ENCODE measurements at places on chromosomes 12 and 14.

DNA sequence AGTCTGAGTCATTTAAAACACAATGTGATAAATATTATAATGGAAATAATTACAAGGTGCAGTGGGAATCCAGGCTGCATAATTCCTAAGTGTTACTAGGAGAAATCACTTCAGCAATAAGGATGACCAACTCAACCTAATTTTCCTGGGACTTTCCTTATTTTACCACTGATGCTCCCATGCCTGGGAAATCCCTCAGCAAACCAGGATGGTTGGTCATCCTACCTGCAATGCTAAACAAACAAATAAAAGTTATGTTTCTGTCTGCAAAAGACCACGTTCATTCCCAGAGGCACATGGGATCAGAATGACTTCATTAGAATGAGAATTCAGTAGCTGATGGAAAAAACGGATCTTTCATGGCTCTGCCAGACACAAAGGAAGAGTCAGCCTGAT lies 130.8 kb upstream of the RAP1B start:
- DNase-seq = no peak

GRCh38 chr12:53425515-53426150 lies 2.0 kb downstream of the AMHR2 start:
- DNase-seq = no peak

DNA sequence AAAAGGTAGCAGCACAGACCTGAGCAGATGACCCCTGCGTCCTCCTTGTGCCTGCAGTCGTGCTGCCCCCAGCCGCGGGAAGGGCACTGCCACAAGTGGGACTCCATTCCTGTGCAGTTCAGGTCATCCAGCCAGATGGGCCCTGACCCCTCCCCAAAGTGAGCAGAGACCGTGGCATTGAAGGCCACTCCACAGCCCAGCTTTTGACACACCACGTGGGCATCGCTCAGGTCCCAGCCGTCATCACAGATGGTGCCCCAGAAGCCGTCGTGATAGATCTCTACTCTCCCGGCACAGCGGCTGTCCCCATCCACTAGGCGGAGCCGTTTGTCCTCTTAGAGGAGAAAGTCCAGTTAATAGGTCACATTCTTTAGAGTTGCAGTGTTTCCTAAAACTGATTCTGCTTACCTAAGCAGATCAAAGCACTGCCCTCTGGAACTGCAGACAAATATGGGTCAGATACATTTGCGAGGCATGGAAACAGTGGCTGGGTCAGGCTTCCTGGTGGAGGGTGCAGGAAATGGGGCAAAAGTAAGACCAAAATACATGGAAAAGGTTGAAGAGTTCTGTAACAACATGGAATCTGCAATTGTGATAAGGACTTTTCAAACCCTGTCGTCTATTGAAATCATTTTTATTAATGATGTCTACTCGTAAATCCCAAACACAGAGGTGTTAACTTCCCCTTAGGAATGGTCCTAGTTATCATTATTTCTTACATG lies 69.4 kb downstream of the CD163L1 start:
- no peak for DNase-seq

DNA sequence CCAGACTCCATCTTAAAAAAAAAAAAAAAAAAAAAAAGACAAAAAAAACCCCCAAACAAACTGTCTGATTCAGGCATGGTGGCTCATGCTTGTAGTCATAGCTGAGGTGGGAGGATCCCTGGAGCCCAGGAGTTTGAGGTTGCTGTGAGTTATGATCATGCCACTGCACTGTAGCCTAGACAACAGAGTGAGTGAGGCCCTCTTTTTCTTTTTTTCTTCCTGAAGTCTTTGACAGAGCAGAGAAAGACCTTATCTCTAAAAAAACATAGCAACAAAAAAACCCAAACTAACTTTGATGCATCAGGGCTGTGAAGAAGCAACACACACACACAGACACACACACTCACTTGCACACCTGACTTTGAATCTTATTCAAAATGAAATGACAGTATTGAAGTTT lies 7.7 kb upstream of the AMN1 start:
- DNase-seq = peak; percentile 71

DNA sequence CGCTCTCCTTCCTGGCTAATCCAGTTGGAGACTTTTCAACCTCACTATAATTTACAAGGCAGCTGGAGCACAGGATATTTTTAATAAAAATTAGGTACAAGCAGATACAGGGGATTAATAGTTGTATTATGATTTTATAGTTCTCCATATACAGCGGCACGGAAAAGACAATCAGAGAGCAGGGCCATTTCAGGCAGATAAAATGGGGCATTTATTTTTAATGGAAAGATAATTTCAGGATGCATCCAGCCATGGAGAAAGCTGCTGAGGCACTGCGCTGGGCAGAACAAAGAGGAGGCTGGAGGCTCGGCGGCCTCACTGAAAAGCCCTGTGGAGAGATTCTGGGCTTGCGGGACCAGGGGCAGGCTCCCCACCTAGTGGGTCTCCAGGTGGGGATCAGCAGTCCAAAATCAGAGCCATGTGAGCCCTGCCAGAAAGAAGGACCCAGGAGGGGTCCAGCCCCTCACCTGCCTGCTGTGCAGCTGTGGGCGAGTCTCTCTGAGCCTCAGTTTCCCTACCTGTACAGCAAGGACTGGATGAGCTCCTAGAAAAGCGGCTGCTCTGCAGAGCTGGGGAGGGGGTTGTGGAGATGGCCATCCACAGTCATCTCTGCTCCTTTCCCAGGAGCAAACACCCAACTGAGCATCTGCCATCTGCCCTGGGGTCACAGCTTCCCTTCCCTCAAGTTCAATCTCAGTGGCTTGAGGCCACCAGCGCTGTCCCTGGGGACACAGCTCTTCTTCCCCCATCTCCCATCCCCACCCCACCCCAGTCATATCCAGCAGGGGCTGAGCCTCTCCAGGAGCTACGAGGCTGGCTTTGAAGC lies 23.9 kb upstream of the C14orf180 start:
- no peak for DNase-seq

DNA sequence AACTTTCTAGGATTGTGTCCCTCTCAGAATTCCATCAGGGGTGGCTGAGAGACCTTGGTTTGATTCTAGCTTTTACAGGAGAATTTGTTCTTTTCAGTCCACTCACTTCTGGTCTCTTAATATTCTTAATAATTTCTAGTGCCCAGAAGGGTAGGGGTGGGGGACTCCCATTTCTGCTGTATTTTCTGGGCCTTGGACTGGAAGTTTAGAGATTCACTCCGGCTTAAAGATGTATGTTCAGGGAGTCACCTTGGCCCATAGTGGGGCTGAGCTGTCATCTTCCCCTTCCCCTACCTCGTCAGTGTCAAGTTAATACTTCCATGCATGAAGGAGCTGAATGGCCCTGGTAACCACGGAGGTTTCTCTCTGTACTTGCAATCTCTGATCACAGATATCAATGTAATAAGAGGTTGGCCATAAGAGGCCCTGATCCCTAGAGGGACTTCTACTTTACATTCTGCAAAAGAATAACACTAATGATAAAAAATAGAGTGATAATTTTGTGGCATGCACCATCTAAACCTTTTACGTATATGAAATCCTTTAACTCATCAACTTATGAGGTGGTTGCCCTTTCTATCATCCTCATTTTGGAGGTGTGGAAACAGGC lies 6.7 kb downstream of the KRT81 start:
- DNase-seq = no peak

DNA sequence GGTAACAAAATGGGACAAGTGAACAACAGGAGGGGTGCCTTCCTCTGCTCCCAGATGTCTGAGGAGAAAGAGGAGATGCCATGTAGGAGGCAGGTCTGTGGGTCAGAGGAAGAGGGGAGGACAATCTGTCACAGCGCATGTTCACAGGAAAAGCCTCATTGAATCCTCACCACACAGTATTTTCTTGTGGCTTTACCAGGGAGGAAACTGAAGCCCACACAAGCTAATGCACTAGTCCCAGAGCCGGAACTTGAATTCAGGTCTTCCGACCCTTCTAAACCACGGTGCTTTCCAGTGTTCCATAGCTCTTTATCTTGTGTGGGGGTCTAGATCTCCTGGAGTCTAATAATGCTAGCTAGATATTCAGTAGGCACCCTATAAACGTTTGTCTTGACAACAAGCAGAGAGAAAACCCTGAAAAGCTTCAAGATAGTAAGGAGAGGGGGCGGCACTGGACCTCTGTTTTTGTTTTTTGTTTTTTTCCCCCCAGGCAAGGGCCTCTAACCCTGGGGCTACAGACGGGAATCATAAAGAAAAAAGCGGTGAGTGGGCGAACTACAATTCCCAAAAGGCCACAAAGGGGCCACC lies 371 bp upstream of the SHMT2 start:
- DNase-seq = no peak

GRCh38 chr14:68603533-68604360 lies 189.1 kb downstream of the ZFP36L1 start:
- no peak for DNase-seq

GRCh38 chr12:110531741-110532333 lies 29.7 kb downstream of the RAD9B start:
- DNase-seq = no peak

- no peak for DNase-seq
Observed at GRCh38 chr12:82648259-82648909, 38.3 kb upstream of the TMTC2 start.

- no peak for DNase-seq
Observed at GRCh38 chr12:65945457-65945856, 121.2 kb downstream of the HMGA2 start.

DNA sequence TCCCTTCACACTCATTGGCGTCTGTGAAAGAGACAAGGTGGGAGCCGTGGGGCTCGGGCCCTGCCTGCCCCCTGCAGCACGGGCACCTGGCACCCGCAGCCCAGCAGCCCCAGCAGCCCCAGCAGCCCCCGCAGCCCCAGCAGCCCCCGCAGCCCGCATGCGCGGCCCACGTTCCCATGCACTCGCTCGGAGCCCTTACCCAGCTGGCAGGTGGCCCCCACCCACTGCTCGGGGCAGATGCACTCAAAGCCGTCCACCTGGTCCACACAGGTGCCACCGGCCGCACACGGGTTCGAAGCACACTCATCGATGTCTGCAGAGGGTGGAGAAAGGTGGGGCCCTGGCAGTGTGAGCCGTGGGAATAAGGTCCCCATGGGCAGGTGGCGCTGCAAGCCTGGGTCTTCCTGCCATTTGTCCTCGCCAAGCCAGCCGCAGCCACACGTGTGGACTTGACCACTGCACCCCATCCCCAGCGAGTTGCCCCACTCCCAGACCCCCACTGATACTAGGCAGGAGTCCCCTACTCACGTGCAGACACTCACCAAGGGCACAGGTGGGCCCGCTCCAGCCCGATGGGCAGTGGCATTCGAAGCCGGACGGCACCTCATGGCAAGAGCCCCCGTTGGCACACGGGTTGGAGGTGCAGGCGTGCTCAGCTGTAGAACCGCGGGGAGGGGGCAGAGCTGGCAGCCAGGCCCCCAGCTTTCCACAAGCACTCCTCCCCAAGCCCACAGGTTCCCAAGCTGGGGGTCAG lies 17.3 kb downstream of the JAG2 start:
- DNase-seq = no peak

DNA sequence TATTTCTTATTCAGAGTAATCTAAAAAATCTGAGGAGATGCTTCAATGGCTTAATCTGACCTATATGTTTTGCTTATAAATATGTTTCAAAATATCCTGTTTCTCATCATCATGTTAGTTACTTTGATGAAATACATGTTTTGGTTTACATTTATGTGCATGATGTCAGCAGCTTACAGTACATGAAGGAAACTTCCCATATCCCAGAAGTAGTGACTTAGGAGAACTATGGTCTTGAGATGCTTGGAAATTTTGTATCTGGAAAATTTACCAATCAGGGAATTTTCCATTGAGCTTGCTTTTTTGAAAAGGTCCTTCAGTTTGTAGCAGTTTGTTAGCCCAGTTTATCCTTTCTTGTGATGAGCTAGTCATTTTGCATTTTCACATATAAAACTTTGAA lies 73.3 kb downstream of the RASSF8 start:
- no peak for DNase-seq

- DNase-seq = no peak
Observed at GRCh38 chr12:61701471-61701870, 558.7 kb upstream of the USP15 start.

DNA sequence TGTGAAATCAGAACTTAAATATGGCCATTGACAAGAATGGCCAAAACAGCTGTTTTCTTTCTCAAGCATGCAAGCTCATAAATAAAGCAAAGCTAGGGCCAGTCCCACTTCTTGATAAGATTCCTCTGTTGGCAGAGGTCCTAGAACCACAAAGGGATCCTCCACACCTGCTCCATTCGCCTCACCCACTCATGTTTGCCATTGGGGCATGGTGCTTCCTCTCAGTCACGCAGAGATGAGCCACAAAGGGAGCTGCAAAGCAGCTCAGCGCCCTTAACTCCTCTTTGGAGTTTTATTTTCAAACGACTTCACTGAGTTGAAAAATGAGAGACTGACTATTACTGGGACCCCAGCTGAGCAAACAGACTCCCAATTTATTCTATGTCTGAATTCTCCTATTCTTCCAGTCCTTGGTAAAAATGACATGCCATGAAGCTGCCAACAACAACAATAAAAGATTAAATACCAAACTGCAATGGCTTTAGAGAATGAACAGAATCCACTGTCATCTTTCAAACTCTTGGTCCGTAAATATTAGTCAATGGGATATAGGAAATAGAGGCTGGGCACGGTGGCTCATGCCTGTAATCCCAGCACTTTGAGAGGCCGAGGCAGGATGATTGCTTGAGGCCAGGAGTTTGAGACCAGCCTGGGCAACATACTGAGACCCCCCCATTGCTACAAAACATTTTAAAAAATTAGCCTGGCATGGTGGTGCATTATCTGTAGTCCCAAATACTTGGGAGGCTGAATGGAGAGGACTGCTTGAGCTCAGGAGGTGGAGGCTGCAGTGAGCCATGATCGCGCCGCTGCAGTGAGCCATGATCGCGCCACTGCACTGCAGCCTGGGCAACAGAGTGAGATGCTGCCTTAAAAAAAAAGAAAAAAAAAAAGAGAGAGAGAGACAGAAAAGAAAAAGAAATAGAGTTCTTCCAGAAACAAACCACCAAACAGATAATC lies 16.4 kb downstream of the MANSC1 start:
- no peak for DNase-seq

GRCh38 chr12:5592310-5592709 lies 160.4 kb downstream of the NTF3 start:
- no peak for DNase-seq

GRCh38 chr12:79659961-79660431 lies 30.8 kb downstream of the PAWR start:
- no peak for DNase-seq

Data from activated naive CD4-positive, alpha-beta T cell treated with Interleukin-2 at 50 U/mL for 16 hours (primary cell).